ENCODE measurements at places on chromosomes 13 and 19. TPM values are rescaled to one million over a fixed set of nuclear protein-coding genes. Genes with fewer than 3 reads are reported as not detected.

- H3K4me1 ChIP-seq = peaks cover 28% of the 10 kb centered on the region
- peak; percentile 45 for DNase-seq
- peak overlapping the region; percentile 58 for H3K27ac ChIP-seq
- H3K27me3 ChIP-seq = peaks cover 3% of the 10 kb centered on the region
Measured at GRCh38 chr19:16285769-16286498, 38.7 kb upstream of the KLF2 start.

DNA sequence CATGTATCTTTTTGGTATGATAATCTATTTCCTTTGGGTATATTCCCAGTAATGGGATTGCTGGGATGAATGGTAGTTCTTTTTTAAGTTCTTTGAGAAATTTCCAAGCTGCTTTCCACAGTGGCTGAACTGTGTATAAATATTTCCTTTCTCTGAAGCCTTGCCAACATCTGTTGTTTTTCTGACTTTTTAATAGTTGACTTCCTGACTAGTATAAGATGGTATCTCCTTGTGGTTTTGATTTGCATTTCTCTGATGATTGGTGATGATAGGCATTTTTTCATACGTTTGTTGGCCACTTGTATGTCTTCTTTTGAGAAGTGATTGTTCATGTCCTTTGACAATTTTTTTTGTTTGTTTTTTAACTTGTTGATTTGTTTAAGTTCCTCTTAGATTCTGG is 61.6 kb upstream of the PCDH17 start:
- no peak for DNase-seq
- no peaks in the 10 kb centered on the region for H3K4me1 ChIP-seq
- H3K4me3 ChIP-seq = no peak overlapping the region
- H3K36me3 ChIP-seq = no peaks in the 10 kb centered on the region
- H3K27me3 ChIP-seq = no peaks in the 10 kb centered on the region

DNA sequence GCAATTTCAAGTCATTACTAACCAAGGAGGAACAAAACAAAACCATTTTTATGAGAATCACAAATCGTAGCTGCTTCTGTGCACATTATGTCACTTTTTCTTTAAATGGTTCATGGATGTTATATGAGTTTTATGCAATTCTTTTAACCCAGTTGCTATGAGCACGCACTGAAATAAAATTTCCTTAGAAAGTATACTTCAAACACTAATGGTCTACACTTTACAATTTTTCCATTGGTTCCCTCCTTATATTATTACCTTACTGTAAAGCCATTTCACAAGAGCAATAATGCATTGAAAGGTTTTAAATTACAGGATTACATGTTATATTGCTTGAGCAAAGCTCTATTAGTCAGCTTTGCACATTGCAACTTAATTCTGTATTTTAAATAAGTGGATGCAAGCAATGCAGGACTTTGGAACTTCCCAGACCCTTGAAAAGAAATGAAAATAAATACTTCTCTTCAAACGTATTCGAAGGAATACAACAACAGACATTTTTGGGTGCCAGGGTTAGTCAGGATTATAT is 318.7 kb downstream of the PCDH9 start:
- no peak for DNase-seq
- H3K4me1 ChIP-seq = no peaks in the 10 kb centered on the region
- H3K4me3 ChIP-seq = no peak overlapping the region
- no peak overlapping the region for H3K27ac ChIP-seq
- H3K36me3 ChIP-seq = no peaks in the 10 kb centered on the region

GRCh38 chr13:49046519-49046918 is 70.8 kb downstream of the FNDC3A start:
- H3K36me3 ChIP-seq = peaks cover 3% of the 10 kb centered on the region
- no peak overlapping the region for H3K27ac ChIP-seq
- no peak for DNase-seq
- H3K4me3 ChIP-seq = no peak overlapping the region

DNA sequence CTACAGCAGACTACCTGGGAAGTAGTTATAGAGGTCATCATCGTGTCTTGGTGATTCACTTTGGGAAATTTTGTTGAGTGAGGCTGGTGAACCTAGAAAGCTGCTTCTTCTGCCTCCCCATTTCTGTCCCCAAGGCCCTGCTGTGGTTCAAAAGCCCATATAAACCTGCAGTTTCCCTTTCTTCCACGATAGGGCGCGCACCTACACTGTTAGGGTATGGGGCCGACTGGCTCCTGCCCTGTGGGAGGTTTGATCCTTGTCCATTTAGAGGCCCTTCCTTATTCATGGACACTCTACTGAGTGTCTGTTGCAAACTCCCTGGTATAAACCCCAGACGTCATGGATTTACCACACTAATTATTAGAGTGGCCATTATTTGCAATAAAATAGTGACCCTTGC is 191.8 kb downstream of the GGACT start:
- no peak overlapping the region for H3K27ac ChIP-seq
- H3K4me3 ChIP-seq = no peak overlapping the region
- DNase-seq = no peak
- no peaks in the 10 kb centered on the region for H3K36me3 ChIP-seq

DNA sequence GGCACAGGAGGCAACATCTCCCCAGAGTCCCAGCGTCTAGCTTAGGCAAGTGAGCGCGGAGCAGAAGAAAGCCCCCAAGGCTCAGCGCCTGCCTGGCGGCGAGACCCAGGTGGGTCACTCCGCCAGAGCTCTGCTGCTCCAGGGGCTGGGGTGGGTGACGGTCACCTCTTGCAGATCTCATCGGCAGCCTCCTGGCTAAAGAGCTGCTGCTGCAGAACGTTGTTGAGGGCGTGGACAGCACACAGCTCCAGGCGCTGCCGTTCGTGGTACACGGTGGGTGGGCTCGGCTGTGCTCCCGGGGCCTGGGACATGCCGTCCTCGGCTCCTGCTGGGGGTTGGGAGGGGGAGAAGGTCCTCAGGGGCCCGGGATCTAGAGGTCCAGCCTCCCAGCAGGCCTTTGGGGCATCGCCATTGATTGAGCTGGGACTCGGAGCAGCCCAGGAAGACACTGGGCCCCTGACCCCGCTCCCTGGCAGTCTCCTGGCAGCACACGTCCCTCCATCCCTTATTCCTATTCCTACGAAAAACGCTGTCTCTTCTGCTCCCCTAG is 795 bp downstream of the JOSD2 start:
- DNase-seq = no peak
- H3K4me1 ChIP-seq = peaks cover 71% of the 10 kb centered on the region
- peak overlapping the region; percentile 78 for H3K4me3 ChIP-seq

DNA sequence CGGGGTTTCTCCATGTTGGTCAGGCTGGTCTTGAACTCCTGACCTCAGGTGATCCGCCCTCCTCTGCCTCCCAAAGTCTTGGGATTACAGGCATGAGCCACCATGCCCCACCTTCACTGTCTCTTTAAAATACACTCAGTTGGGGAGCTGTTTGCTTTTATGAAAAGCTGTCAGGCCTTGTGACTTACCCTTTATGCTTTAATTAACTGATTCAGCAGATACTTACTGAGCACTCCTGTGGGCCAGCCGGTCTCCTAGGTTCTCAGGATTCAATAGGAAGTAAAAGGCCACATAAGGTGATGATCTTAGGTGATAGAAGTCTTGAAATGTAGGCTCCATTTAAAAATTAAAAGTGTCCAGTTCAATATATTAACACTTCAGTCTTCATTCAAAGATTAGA is 7.5 kb downstream of the UBAC2 start:
- peaks cover 9% of the 10 kb centered on the region for H3K36me3 ChIP-seq
- DNase-seq = no peak
- no peaks in the 10 kb centered on the region for H3K27me3 ChIP-seq
- no peak overlapping the region for H3K27ac ChIP-seq
- H3K4me1 ChIP-seq = no peaks in the 10 kb centered on the region

GRCh38 chr13:113792886-113793717 is 34.1 kb downstream of the TMEM255B start:
- H3K36me3 ChIP-seq = no peaks in the 10 kb centered on the region
- DNase-seq = no peak
- no peak overlapping the region for H3K27ac ChIP-seq
- H3K4me1 ChIP-seq = no peaks in the 10 kb centered on the region
- no peak overlapping the region for H3K4me3 ChIP-seq

DNA sequence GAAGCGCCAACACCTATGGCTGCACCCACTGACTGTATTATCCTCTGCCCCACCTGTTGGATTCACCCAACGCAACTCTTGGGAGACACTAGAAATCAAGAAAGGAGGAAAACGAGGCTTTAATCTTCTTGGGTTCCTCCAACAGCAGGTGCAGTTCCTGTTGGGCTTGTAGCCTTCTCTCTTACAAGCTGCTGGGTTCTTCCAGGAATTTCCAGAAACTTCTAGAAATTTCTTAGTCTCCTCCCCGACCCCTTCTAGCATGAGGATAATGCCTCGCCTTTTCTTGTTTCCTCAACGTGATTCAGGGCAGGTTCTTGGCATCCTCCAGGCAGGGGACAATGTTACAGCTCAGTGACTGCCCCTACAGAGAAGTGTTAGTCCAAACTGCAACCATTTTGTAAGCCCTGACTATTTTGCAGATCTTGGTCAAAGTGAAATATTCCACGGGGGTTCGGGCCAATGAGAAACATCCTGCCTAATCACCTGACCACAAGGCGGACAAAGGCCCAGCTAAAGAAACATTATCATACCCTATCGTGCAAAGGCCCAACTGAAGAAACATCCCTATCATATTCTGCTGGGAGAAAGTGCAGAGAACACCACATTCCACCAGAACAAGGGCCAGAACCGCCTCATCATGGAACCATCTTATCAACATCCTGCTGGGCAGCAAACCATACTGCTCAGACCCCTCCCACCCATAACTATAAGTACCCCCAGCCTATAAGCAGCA is 614 bp upstream of the PNMA8A start:
- peak overlapping the region; percentile 69 for H3K27ac ChIP-seq
- H3K36me3 ChIP-seq = peaks cover 23% of the 10 kb centered on the region
- DNase-seq = no peak
- no peaks in the 10 kb centered on the region for H3K27me3 ChIP-seq
- peaks cover 40% of the 10 kb centered on the region for H3K4me1 ChIP-seq

DNA sequence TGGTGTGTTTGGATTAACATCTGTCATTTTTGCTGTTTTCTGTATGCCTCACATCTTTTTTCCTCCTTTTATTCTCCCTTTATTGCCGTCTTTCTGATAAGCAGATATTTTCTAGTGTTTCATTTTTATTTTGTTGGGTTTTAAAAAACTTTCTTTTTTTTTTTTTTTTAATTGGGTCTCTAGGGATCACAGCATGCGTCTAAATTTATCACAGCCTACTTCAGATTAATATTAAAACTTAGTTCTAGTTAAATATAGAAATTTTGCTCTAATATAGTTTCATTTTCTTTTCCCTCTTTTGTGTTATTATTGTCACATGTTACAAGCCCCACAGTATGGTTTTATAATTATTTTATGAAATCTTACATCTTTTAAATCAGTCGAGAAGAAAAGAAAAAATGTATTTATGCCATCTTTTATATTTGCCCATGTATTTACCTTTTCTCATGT is 52.7 kb downstream of the SIPA1L3 start:
- no peaks in the 10 kb centered on the region for H3K36me3 ChIP-seq
- no peak overlapping the region for H3K4me3 ChIP-seq
- no peaks in the 10 kb centered on the region for H3K4me1 ChIP-seq
- DNase-seq = no peak
- no peaks in the 10 kb centered on the region for H3K27me3 ChIP-seq

DNA sequence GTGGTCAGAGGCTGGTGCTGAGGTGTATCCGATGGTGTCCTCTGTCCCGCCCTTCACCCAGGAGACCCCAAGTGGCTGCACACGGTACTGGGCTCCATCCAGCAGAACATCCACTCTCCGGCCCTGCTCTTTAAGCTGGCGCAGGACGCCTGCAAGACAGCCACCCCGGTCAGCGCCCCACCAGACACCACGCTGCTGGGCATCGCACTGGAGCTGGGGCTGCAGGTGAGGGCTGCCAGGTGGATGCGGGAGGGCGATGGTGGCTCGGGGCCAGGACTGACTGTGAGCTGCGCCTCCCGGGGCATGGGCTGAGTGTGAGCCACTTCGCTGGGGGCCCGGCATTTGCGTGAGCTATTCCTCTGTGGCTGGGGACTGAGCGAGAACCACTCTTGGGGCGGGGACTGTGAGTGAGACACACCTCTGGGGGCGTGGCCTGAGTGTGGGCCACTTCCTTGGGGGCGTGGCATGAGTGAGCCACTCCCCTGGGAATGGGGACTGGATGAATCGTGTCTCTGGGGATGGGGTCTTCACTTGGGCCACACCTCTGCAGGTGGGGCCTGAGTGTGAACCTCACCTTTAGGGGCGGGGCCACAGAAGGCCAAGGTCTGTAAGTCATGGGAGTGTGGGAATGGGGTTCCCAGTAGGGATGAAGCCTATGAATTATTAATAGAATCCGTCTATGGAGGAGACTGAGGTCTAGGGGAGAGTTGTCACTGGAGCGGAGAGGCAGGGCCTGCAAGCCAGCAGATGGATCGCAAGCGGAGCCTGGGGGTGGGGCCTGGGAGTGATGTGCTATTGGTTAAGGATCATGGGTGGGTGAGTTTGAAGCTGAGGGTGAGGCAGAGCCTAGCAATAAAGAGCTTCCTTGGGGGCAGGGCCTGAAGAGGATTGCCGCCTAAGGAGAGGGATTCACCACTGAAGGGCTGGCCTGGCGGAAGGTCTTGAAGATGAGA is 30.5 kb downstream of the ZSWIM4 start:
- H3K27me3 ChIP-seq = no peaks in the 10 kb centered on the region
- no peak overlapping the region for H3K4me3 ChIP-seq
- H3K4me1 ChIP-seq = no peaks in the 10 kb centered on the region

GRCh38 chr19:12652219-12652618 is 14.3 kb downstream of the MAN2B1 start:
- H3K27me3 ChIP-seq = no peaks in the 10 kb centered on the region
- H3K4me3 ChIP-seq = no peak overlapping the region
- no peak for DNase-seq
- H3K36me3 ChIP-seq = peaks cover 53% of the 10 kb centered on the region

DNA sequence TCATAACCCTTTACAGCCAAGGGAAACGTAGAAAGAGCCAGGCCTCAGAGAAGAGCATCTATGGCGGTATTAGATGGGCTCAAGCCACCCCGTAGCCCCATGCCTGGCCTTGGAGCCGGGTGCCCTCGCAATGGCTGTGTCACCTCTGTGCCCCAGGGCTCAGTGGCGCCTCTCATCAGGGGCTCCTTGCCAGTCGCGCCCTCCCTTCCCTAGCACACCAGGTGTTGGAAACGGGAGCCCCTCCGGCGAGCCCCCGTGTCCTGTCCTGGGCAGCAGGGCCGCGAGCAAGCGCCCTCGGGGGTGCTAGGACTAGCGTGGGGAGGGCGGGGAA is 453 bp downstream of the ZNF256 start:
- no peak for DNase-seq
- no peaks in the 10 kb centered on the region for H3K27me3 ChIP-seq
- peaks cover 18% of the 10 kb centered on the region for H3K4me1 ChIP-seq
- peak overlapping the region; percentile 75 for H3K27ac ChIP-seq
- H3K36me3 ChIP-seq = peaks cover 21% of the 10 kb centered on the region

CALR3 gene
- 0.39 TPM for total RNA-seq

TMPRSS9 gene
- 0.33 TPM for total RNA-seq

UFM1 gene
- total RNA-seq = 140 TPM

PRR22 gene
- total RNA-seq = 0.20 TPM

THSD8 gene
- 8.7 TPM for total RNA-seq

LYPD5 gene
- total RNA-seq = 7.1 TPM

TEX26 gene
- total RNA-seq = 2.6 TPM

CEACAM1 gene
- total RNA-seq = 4.4 TPM

CYP2B6 gene
- total RNA-seq = not detected

ATXN8OS gene
- total RNA-seq = 1.5 TPM
